ENCODE measurements at places on chromosomes 16 and 17. TPM values are rescaled to one million over a fixed set of nuclear protein-coding genes. Genes with fewer than 3 reads are reported as not detected.

DNA sequence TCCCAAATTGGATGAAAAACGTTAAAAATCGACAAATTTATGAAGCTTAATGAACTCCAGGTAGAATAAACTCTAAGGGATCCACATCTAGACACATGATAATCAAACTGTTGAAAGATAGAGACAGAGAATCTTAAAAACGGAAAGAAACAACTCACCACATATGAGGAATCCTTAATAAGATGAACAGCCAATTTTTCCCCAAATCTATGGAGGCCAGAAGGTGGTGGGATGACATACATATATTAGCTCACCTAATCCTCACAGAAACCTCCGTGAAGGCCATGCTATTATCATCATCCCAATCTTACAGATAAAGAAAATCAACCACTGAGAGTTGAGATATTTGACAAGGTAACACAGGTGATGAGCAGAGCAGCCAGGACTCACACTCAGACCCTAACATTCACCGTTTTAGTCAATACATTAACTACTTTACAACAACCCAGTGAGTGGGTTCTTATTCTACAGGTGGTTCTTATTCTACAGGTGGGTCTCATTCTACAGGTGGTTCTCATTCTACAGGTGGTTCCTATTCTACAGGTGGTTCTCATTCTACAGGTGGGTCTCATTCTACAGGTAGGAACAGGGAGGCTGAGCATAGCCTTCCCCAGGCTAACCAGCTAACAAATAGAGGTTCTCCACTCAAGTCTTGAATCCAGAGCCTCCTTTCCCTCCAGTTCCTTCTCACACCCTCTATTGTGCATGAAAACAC lies 4.8 kb downstream of the CACNG1 start:
- DNase-seq: no peak

GRCh38 chr17:27310565-27311110 lies 16.7 kb downstream of the WSB1 start:
- no peak for DNase-seq

DNA sequence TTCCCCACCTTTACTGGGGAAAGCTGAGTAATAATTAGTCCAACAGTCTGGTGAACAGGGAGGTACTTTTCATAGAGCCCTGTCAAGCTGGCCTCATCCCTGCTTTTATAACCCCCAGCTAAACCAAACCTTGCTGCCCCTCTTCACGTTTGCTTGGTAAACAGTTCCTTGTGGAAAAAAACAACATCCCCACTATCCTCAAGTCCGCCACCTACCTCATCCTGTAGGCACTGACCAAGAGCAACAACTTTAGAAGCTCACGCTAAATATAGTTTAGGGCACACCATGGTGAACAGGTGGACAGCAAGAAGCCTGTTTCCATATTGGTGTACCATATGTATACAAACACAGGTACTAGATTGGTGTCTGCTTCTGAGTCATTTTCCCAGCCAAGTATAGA lies 16.5 kb downstream of the NFE2L1 start:
- DNase-seq: no peak

Gene SECTM1
- 22.2 TPM for total RNA-seq

Gene CTRL
- 0.98 TPM for total RNA-seq

Gene MARVELD3
- total RNA-seq: 0.36 TPM

Gene SSTR5
- not detected for total RNA-seq

Gene ABCA3
- total RNA-seq: 39.0 TPM
